Activated naive CD4-positive, alpha-beta T cell treated with Interleukin-2 at 50 U/mL for 16 hours (primary cell): ENCODE measurements at places on chromosomes 6 and 20.
A peak's percentile ranks its signal among the peaks of the same experiment; 100 is the strongest.

DNA sequence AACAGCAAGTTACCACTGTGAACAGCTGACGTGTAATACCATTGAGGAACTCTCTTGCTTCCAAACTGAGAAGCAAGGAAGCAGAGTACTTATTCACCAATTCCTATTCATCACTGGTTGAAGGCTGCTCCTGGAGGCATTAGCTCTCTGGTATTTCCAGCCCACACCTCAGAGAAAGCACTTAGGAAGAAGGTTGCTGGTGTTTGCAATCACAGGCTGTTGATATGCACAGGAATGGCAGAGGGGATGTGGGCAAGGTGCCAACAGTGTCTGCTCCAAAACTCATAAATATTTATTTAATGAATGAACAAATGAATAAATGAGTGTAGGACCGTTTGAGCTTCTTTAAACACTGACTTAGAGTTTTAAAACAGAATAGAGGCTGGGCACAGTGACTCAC, 6.9 kb upstream of the RRBP1 start:
- no peak for DNase-seq

GRCh38 chr6:5854899-5855298, 151.8 kb downstream of the NRN1 start:
- no peak for DNase-seq

DNA sequence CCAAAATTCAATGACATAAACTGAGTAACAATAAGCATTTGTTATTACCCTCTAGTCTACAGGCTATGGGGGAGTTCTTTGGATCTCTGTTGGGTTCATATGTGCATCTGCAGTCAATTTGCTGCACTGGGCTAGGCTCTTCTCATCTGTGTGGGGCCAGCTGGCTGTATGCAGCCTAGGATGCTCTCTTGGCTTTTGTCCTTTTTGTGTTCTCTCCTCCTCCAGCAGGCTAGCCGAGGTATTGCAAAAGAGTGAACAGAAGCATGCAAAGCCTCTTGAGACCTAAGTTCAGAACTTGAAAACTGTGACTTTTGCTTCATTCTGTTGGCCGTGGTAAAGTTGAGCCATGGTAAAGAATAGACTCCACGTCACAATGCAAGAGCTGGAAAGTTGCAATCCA, 62.8 kb upstream of the FOXO3 start:
- no peak for DNase-seq

DNA sequence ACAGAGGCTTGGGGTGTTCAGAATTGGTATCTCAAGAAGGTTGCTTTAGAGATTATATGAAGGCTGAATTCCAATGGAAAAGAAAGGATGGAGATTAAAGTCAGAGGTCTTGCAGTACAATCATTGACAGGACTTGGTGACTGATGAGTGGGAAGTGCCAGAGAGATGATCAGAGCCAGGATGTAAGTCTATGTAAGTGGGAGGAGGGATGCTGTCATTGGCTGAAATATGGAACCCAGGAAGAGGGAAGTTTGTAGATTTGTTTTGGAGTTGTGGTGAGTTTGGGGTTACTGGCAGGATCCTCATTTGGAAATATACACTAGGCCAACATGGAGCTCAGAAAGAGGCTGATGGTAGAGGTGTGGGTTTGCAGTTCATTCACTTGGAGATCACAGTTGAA, 23.8 kb upstream of the TNFAIP3 start:
- DNase-seq: no peak

DNA sequence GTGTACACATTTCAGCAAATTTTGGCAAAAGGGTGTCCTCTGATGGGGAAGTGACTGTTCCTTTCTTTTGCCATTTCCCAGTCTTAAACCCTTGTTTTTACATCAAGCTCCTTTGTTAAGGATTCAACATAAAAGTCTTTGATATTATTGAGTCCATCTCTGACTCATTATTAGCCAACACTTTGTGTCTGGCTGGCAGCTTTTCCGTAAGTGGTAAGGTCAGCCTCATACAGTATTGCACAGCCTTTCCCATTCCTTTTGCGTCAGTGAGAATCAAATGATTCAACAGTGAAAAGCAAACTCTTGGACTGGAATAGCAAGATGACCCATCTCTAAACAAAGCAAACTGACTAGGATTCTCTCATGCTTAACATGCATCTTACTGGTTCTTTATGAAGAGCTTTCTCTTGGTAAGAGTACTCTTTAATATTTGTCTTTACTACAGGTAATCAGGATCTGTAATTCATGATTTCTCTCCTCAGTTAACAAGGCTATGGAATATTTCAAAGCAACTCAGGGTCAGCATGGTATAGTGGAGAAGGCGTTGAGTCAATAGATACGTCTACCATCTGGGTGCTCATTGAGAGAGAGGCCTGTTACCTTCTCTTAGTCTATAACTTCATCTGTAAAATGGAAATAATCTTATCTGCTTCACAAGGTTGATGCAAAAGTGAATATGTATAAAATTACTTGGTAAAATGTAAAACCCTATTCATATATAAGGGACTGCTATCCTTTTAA, 183.6 kb downstream of the PRL start:
- no peak for DNase-seq

- DNase-seq: peak; percentile 92
Measured at GRCh38 chr20:36951198-36951978, at the start of gene SAMHD1. Gene SAMHD1, minus strand, starts transcription at chr20:36951708. Its CDS starts 65 bp downstream, at chr20:36951643.

- no peak for DNase-seq
Measured at GRCh38 chr6:105317607-105318533, 85.0 kb downstream of the PREP start.

DNA sequence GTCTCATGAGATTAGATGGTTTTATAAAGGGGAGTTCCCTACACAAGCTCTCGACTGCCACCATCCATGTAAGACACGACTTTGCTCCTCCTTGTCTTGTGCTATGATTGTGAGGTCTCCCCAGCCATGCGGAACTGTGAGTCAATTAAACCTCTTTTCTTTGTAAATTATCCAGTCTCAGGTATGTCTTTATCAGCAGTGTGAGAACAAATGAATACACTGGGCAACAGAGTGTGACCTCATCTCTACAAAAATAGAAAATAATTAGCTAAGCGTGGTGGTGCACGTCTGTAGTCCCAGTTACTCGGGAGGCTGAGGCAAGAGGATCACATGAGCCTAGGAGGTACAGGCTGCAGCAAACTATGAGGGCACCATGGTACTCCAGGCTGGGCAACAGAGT, 51.3 kb downstream of the MDN1 start:
- DNase-seq: no peak

DNA sequence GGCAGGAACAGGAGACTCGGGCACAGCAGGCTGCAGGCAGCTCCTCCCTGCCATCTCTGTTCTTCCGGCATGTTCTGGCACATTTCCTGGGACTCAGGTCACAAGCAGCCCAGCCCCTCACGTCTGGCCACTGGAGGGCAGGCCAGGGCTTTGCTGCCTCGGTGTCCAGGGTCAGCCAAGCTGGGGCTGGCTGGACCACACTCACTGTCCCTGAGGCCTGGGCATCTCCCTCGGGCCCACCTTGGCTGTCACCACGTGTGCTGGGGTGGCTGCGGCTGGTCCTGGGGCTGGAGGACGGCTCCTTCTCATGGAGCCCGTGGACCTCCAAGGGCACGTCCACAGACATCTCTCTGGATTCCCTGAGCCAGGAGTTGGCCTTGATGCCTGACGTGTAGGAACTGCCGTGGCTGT, 18.5 kb downstream of the FRMD1 start:
- no peak for DNase-seq

GRCh38 chr6:87482366-87482765, 9.6 kb downstream of the SLC35A1 start:
- DNase-seq: no peak

DNA sequence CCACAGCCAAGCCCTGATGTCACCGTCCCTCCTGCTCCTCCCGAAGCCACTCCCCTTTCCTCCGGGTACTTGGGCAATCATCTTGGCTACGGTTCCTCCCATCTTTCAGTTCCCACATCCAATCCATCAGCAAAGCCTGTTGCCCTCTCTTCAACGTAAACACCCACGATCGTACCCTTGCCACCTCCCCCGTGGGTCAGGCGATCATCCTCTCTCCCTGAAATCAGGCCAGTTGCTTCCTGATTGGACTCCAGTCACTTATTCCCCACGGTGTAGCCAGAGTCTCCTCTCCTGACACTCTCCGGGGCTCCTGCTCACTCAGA, 44.5 kb downstream of the SULF2 start:
- no peak for DNase-seq

DNA sequence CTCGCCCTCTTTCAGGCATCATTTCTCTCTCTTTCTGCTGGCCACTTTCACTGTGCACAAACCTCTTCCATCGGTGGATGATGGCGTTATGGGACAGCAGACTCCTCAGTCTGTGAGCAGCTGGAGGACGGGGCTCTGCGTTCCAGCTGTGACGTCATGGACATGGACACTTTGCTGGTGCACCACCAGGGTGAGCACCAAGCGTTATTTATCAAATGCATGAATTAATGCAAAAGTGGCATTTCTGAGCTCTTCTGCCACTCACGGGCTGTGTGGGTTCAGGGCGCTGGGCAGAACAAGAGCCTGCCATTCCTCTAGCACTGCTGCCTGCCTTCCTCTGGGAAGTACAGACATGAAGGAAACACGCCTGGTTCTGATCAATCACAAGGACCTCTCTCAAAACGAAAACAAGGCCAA, 82.9 kb upstream of the MPC1 start:
- no peak for DNase-seq

DNA sequence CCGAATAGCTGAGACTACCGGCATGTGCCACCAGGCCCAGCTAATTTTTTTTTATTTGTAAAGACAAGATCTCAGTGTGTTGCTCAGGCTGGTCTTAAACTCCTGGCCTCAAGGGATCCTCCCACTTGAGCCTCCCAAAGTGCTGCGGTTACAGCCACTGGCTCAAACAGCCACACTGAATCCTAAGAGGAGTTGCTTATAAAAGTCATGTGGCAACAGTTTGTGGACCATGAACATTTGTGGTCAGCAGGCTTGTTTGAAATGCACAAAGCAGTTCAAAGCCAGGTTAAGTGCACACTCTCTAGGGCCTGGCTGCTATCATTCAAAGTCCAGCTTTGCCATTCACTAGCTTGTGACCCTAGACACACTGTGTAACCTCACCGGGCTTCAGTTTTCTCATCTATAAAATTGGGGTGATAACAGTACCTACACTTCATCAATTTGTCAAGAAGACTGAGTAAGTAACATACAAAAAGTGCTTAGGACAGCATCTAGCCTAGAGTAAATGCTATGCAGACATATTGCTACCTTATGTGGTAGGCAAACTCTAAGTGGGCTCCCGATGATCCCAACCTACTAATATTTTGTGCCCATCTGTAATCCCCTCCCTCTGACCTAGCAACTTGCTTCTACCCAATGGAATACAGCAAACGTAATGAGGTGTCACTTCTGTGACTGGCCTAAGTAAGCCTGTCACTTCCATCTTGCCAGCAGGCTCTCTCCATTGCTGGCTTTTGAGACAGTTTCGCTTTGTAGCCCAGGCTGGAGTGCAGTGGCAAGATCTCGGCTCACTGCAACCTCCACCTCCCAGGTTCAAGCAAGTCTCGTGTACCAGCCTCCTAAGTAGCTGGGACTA, 122.9 kb downstream of the ZMYND8 start:
- DNase-seq: no peak
